Suppressor macrophage treated with lipopolysaccharide for 4 hours (primary cell): ENCODE measurements at places on chromosomes 12 and 14.

- no peak for DNase-seq
Measured at GRCh38 chr12:46387670-46388069, 15.1 kb upstream of the SLC38A2 start.

DNA sequence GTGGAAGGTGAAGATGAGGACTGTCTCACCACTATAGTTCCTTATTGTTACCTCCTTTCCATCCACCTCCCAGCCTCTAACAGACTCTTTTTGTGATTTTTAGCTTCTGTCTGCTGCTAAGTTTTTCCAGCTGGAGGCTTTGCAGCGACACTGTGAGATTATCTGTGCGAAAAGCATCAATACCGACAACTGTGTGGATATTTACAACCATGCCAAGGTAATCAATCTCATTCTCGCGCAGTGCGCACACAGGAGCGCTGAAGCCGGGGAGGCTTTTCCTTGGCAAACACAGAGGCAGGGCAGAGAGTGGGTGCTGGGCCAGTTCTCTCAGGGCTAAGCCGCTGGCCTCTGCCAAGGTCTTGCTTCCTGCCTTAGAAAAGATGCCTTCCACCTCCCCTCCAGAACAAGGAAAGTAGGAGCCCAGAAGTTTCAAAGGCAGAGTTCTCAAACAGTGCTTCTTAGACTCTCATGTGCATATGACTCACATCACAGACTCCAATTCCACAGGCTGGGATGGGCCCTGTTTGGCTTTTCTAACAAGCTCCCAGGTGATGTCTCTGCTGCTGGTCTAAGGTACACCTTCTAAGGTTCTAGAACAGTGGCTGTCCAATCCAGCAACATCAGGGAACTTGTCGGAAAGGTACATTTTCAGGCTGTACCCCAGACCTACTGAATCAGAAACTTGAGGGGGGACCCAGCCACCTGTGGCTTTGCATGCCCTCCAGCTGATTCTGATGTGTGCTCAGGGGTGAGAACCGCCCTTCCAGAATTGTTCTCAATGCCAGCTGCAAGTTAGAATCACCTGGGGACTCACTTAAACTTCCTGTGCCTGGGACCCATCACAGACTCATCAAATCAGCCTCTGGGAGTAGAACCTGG is 33.8 kb upstream of the PWP1 start:
- DNase-seq, result no peak

GRCh38 chr14:104700747-104701217 is 11.4 kb downstream of the INF2 start:
- DNase-seq, result no peak

DNA sequence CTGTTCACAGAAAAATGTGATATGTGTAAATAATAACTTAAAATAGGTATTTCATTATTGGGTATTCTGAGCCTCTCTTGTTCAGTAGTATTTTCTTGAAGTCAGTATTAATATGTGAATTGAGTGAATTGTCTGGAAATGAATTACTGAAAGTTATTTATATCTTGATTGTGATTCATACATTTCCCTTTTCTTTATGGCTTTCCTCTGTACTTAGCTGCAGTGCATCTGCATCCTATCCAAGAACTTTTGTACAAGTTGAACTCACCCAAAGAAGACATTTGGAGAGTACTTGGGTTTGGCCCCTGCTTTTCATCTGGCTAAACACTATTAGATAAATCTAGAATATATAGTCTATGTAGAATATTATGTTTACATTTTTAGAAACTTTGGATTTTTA is 326.0 kb downstream of the RAD51B start:
- DNase-seq, result no peak

GRCh38 chr12:113528606-113529293 is 57.1 kb upstream of the LHX5 start:
- DNase-seq, result no peak
